ENCODE measurements at places on chromosomes 1 and 21. TPM values are rescaled to one million over a fixed set of nuclear protein-coding genes. Genes with fewer than 3 reads are reported as not detected.

DNA sequence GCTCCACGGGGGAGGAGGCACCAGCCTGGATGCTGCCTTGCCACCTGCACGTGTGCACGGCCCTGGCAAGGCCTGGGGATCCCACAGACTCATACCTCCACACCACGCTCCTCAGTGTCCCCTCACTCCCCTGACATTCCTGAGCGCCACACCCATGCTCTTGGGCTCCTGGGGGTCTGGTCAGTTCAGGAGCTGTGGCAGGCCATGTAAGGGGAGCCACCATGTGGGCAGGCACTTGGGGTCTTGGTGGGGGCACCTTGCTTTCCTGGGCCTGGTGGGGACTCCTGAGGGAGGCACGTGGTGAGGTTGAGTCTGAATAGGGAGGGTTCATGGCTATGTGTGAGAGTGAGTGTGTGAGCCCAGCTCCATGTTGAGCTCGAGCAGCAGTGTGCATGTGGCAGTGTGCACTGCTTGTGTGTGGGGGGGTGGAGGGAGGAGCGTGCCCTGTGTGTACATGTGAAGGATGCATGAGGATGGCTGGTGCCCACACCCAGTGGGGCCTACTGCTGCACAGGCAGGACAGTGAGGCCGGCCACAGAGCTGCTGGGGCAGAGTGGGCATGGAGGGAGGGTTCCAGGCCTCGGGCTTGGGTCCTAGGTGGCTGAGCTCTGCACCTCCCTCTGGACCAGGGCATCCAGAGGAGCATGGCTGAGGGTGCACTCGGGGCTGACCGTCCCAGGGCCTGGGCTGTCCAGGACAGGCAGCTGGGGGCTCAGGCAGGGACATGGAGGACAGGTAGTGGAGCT is 1.6 kb downstream of the GJC2 start:
- DNase-seq: no peak

- no peak for DNase-seq
These were observed 12.3 kb upstream of the SDC3 start for GRCh38 chr1:30920827-30921226.

The ACKR1 gene
- polyA plus RNA-seq: not detected

DNA sequence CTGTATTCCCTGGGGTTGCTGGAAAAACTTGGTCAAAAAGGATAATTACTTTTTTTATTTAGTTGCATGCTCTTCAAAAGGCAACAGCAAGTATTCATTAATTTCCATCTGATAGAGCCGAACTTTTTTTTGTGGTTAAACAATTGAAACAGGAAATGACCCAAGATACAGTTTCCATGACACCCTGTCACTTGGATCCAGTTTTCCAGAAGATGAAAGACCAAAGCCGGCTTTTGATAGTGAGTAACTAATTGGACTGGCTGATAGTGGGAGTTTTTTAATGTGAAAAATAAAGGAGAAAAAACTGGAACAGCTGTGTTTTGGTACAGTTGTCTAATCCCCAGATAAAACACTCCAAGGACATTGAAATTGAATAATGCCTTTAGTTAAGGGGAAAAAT is 33.0 kb downstream of the CACHD1 start:
- DNase-seq: no peak

GRCh38 chr21:44911384-44912157 is 9.1 kb downstream of the ITGB2 start:
- DNase-seq: no peak

The FAM229A gene
- polyA plus RNA-seq: 1.3 TPM

DNA sequence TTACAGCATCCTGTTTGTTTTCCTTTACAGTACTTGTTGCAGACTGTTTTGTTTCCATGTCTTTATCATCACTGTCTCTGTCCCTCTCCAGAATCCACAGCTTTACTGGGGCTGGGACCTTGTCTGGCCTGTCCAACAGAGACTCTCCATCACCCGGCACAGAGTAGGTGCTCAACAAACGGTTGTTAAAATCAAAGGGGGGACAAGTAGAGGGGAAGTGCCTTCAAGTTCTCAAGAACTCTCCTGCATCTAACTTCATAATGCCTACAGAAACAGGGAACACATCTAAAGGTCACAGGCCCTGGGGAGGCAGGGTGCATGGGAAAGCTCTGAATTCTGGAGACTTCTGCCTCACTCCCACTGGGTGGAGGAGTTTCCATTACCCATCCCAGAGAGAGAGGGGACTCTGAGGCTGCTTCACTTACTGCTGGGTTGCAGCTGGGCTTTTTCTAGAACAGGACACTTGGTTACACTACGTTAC is 2.3 kb upstream of the ECE1 start:
- DNase-seq: no peak

DNA sequence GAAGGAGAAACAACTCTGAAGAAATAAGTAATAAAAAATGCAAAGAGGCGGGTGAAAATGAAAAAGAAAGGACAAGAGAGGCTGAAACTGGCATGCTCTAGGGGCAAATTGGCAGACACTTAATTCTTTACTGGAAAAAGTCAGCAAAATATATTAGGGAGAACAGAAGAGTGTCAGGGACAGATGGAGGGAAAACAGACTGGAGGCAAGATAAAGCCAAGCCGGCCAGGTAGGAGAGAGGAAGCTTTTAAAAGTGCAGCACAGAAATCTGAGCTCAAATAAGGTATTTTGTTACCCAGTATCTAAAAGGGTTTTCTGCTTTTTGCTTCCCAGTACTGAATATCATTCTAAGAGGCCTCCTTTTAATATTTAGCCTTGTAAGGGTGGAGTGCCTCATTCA is 339.3 kb downstream of the PAPPA2 start:
- DNase-seq: no peak

DNA sequence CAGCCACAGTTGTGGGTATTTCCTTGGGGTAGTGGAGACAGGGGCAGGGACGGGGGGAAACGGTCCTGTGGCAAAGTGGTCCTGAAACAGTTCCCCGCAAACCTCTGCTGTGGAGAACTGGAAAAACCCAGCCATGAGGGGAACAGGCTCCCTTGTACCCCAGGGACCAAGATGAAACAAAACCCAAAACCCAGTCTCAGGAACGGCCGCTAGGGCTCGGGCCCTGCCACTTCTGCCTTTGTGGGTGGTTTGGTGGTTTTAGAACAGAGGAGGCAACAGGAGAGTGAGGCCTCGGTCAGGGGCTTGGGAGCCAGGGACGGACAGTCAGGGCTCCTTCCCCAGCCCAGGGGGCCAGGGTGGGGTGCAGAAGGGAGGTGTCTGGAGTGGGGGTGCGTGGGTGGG is 24.8 kb upstream of the EDN2 start:
- DNase-seq: no peak

The RHBDL2 gene
- 0.07 TPM for polyA plus RNA-seq

The USH2A gene
- polyA plus RNA-seq: under 0.01 TPM

The LENEP gene
- polyA plus RNA-seq: not detected

DNA sequence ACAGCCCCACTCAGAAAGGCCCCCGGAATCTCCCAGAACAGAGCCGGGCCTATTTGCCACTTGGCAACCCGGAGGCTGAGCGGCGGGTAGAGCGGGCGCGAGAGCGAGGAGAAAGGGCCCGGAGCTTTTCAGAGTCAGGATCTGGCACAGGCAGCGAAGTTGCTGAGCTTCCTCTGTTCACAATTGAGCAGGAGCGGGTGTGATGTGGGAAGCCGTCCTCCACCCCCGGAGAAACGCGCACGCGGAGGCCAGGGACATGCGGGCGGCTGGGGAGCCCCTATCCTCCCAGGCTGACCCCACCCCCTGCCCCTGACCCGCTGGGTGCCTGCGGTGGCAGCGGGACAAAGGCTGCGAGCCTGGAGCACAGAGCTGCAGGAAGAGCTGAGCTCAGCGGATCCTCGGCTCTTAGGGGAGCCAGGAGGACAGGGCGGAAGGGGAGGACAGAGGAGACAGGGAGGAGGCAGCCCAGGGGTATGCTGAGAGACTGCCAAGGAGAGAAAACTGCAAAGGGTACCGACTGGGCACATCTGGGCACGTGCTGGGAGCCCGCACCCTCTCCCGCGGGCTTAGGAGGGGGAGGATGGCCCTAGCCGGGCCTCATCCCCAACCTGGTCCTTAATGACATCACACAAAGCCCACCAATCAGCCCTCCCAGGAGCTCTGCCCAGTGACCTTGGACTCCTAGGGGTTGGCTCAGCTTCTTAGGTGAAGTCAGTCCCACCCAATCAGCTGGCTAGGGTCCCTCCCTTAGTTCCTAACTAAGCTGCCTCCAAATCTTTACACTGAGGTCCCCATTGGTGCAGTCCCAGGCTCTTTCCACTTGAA is 9.3 kb downstream of the KIF21B start:
- no peak for DNase-seq

The NBPF20 gene
- 1.4 TPM for polyA plus RNA-seq

- no peak for DNase-seq
These were observed 34.7 kb downstream of the TUFT1 start for GRCh38 chr1:151574575-151575529.

The CYP4A22 gene
- not detected for polyA plus RNA-seq

DNA sequence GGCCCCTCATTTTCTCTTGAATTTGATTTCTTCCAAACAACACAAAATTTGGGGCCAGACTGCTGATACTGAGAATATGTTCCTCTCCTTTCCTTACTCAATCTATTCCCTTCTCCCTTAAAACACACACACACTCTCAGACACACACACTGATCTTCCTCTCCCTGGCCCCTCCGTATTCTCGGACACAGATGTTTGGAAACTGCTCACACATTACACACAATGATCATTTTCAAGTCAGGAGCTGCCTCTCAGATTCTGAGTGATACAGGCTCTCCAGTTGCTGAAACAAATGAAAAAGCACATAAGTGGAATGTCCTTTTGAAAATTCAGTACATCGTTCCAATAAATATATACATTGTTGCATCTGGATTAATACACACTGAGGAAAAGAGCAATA is 161.3 kb downstream of the CLEC20A start:
- no peak for DNase-seq

DNA sequence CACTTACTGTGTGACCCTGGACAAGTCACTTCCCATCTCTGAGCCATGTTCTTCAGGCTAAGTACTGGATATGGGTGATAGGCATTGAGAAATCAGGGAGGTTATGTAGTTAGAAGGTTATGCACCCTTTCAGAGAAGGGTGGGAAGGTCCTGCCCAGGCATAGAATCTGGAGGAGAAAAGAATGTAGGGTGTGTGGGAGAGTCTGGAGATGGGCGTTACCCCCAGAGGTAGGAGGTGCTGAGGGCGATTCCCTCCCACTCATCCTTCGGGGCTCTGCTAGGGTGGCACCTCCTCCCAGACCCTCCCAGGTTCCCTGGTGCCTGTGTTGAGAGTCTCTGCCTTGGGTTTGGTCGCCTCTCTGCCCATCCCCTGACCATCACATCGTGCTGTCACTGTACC is 51.1 kb downstream of the IGSF21 start:
- DNase-seq: no peak

GRCh38 chr1:24095140-24095859 is 16.6 kb downstream of the MYOM3 start:
- DNase-seq: no peak

The OR10Z1 gene
- not detected for polyA plus RNA-seq

The CC2D1B gene
- polyA plus RNA-seq: 18.9 TPM

DNA sequence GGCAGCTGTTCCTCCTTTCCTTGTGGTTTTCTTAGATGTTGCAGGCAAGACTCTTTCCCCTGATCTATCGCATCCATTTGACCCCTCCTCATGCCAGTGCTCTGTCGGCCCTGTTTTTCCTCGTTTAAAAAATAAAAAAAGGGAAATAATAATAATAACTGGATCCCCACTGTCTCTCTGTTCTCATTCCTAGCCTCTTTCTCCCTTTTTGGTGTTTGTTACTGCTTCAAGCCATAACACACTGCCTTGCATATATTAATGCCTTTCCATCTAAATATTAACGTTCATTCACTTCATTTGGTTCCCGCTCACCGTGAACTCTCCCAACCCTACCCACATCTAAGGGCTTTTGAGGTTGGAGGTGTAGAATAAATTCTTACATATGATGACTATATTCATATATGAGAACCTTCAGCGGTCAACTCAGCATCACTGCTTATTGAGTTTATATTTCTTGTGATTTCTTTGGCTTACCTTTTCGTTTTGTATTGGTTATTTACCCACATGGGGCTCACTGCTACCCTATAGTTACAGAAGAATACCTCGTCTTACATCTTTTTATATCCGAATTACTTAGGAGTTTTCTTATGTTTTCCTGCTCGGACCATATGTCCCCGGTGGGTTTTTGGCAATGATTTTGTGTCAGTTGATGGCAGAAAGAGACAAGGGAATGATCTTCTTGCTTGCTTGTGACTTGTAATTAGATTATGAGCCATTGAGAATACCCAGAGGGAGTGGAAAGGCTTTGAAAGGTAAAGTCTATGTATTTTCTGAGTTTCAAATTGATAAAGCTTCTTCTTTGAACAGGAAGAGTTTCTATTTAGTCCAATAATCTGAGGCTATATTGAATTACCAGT is 805 bp downstream of the ATG4C start:
- DNase-seq: no peak

The SLC2A1 gene
- 100 TPM for polyA plus RNA-seq

DNA sequence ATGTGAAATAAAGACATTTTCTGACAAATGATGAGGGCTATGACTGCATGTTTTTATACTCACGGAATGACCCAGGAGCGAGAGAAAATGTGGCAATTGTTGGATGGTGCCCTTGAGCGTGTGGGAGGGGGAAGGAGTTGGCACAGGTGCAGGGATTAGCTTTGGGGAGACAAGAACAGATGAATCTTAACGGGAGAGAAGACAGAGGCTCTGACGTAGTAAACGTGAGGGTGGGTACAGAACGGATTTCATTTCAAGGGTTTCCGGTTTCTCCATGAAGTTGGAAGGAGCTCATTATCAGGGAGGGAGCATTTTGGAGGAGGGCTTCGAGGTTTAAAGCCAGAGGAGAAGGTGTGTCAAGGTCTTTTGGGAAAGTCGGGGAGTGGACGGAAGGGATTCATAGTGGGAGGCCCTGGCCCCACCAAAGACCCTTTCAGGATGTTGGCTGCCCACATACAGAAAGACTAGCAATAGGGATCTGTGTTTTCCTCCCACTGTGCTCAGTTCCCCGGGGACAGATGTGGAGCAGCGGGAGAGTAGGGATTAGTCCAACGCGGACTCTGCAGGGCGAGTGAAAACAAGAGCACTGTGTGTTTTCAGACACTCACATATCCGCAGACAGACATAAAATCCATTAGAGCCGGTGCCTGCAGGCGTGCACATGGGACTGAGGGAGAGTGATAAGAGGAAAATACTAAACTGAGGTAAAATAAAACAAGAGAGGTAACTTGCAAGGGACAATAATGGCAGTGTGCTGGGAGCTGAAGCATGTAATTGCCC is 584.1 kb downstream of the AJAP1 start:
- DNase-seq: no peak

DNA sequence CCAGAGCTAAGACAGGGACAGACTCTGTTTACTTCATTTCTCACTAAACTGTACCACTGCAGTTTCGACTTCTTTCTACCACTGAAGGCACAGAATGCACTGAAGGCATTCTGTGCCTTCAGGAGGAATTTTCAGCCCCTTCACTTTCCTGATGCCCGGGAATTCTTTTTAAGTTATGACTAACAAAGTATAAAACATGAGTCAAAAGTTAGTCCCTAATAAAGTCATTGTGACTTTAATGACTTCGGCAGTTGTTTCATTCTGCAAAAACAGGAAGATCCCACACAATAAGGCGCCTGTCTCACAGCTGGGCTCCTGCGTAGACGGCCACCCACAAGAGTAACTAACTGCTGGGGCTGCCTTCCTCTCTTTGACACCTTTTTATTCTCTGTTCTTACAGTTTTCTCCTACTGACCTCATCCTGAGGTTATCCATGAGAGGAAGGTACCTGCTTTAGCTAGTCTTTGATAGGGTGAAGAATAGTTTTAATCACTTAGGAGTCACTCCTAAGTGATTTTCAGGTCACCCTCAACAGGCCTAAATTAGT is 183.9 kb upstream of the SGIP1 start:
- DNase-seq: no peak
